Left cardiac atrium (tissue), 4 donors: ENCODE measurements at places on chromosomes 16 and 17.

DNA sequence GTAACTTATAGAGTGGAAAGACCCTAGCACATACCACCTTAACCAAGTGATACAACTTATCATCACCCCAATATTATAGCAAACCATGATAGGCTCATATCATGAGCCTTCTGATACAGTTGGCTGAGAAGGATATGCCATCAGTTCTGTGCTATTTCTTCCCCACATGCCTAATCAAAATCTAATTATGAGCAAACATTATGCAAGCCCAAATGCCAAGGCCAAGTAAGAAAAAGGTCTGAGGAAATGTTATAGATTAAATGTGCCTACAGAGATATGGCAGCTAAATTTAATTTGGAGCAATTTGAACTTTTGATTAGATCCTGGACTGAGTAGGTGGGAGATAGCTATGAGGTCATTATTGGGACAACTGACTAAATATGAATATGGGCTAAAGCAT is 225.9 kb upstream of the PMFBP1 start:
- no peak for DNase-seq

- peak; percentile 45 for DNase-seq
These were observed 30.9 kb downstream of the SOCS1 start for GRCh38 chr16:11224894-11225676.

GRCh38 chr17:28997806-28998205 is 8.0 kb downstream of the SEZ6 start:
- no peak for DNase-seq

DNA sequence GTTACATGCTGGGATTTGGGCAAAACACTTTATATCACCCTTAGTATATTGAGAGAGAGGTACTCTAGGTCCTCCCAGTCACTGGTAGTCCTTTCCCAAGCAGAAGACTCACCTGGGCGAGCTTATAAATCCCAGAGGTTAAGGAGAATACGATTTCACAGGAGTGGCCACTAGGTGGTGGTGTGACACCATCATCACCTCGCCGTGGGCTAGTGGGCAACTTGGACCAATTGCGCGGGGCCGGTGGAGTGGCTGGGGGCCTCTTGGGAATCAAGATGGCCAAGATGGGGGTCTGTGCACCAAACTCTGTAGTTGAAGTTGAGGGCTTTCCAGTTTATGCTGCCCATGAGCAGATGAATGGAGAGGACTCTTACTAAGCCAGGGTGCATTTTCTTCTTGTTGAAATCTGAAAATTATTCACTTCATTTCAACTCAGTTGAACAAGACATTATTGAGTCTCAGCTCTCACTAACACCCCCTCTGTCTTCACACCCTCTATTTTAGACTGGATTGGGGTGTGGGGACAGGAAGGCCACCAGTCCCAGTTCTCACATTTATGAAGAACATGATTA is 38.2 kb upstream of the PIRT start:
- DNase-seq: peak; percentile 35

GRCh38 chr16:23408242-23408822 is 44.7 kb downstream of the COG7 start:
- DNase-seq: no peak

DNA sequence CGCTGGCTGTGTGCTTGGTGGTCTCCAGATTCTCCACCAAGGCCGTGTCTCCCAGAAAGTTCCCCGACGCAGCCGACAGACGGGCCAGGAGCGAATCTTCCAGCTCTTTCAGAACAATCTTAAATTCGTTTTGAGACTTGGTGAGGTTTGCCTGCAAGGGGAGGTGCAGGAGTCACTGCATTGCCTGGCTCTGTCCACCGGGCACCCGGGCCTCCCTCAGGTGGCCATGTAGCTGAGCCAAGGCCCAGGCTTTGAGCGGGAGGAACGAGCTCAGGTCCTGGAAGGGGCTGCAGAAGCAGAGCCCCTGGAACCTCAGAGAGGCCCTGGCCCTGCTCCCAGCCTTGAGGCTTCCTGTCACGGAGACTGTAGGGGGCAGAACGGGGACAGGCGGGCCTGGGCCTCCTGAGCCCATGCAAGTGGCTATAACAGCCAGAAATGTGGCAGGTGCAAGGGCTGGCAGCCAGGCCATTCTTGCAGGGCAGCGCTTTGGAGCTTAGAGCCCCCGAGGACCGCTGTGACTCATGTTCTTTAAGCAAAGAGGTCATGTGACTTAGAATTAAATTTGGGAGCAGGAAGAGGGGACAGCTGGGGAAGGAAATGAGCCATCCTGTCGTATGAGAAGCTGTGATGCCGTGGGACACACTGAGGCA is 72.4 kb downstream of the PGS1 start:
- no peak for DNase-seq

DNA sequence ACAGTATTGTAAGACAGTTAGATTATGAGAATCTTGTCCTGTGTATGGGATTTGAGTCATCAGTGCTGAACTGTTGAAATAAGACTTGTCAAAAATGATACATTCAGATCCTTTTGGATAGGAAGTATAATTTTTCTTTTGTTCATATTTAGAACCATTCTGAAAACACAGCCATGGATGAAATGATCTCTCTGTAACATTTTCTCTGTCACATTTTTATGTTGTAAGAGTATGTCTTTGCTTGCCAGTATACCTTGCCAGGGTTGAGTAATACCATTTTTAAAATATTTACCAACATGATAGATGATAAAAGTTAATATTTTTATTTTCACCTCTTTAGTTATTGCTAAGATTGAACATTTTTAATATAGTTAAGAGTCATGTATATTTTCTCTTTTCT is 45.0 kb downstream of the NSRP1 start:
- no peak for DNase-seq

DNA sequence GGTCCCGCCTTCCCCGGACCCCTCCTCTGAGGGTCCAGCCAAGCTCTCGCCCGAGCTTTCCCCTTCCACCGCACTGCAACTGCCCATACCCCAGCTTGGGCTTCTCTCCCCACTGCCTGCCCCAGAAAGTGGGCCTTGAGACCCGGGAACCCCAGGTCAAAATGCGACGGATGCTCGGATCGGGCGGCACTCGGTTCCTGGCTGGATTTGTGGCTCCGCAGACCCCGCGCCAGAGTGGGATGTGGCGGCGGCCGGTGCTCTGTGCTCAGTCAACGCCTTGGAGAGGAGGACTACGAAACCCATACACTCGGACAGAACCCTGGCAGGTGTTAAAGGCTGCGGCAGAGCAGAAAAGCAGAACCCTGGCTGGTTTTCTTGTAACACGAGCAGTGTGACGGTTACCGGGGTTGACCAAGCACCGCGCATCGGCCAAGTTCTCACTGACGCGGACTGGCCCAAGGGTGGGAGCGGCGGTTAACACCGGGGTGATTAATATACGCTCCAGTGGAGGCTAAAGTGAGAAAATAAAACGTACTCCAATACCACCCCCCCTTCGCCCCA is 885 bp upstream of the SLFN13 start:
- peak; percentile 45 for DNase-seq

GRCh38 chr17:76027159-76027839 is at the start of gene EVPL:
EVPL (minus strand) TSS chr17:76027306; CDS start chr17:76027198, 108 bp downstream.
- no peak for DNase-seq

GRCh38 chr17:2947588-2947950 is 115.8 kb downstream of the OR1D5 start:
- no peak for DNase-seq

DNA sequence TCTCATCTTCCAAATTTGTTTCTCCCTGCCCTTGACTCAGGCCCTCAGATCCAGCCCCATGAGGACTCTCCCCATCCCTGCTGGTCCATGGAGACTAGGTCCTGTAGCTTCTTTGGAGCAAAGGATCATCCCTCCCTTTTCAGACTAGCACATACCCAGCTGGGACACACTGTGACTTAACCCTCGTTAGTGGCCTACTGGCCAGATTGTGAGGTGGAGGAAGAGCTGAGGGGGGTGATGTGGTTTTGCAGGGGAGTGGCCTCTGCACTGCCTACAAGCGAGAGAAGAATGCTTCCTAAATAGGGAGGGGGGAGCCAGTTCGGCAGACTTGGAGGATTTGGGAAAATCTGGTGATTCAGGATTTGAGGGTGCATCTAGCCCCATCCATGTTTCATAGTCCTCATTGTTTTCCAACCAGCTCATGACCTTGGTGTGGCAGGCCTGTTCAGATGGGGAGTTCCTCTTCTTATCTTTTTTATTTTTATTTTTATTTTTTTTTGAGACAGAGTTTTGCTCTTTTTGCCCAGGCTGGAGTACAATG is 47.8 kb upstream of the SLC47A1 start:
- no peak for DNase-seq

DNA sequence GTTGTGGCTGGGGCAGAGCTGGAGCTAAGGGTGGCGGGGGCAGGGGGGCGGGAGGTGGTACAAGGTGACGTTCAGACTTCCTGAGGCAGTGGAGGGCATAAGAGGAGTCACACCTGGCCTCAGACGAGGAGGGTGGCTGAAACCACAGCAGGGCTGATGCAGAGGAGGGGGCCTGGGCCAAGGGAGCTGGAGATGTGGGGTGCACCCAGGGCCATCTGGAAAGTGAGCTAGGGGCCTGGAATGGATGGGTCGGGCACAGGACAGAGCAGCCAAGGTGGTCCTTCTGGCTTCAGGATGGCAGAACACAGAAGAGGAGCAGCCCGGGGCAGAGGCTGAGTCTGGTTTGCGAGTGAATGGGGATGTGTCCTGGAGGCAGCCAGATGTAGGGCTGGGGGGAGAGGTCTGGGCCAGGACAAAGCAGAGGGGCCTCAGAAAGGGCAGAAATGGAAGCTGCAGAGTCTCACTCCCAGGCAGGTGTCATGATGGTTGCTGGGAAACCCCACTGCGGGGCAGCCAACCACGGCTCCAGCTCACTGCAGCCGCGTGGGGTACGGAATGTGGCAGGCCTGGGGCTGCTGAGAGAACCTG is 57.6 kb downstream of the PRMT7 start:
- no peak for DNase-seq

DNA sequence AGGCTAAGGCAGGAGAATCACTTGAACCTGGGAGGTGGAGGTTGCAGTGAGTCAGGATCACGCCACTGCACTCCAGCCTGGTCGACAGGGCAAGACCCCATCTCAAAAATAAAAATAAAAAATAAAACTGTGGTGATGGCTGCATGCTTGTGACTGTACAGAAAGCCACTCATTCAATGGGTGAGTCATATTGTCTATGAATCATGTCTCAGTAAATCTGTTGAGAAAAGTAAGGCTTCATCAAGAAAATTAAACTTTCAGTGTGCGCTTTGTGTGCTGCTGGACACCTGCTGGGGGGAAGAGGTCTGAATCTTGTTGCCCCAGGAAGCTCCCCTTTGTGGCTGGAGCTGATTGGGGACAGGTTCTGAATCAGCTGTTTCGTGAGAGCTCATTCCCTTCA is 11.3 kb downstream of the NUBP1 start:
- DNase-seq: no peak

DNA sequence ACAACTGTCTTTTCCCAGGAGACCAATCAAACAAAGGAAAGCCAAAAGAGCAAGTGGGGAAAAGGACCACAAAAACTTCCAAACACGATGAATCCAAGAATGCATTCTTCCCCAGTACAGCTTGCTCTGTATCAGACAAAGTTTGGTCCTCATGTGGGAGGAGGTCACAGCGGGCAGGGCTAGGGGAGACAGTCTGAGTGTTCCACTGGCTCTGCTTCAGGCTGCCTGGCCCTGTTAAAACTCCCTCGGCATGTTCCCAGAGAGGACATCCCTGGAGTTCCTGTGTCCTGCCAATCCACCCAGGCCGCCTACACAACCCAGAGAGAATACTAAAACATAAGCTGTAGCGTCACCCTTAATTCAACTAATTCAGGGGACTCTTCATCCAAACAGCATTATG is 415.1 kb upstream of the DYNLRB2 start:
- peak; percentile 24 for DNase-seq

GRCh38 chr16:56225017-56225742 is 33.9 kb downstream of the GNAO1 start:
- DNase-seq: no peak

DNA sequence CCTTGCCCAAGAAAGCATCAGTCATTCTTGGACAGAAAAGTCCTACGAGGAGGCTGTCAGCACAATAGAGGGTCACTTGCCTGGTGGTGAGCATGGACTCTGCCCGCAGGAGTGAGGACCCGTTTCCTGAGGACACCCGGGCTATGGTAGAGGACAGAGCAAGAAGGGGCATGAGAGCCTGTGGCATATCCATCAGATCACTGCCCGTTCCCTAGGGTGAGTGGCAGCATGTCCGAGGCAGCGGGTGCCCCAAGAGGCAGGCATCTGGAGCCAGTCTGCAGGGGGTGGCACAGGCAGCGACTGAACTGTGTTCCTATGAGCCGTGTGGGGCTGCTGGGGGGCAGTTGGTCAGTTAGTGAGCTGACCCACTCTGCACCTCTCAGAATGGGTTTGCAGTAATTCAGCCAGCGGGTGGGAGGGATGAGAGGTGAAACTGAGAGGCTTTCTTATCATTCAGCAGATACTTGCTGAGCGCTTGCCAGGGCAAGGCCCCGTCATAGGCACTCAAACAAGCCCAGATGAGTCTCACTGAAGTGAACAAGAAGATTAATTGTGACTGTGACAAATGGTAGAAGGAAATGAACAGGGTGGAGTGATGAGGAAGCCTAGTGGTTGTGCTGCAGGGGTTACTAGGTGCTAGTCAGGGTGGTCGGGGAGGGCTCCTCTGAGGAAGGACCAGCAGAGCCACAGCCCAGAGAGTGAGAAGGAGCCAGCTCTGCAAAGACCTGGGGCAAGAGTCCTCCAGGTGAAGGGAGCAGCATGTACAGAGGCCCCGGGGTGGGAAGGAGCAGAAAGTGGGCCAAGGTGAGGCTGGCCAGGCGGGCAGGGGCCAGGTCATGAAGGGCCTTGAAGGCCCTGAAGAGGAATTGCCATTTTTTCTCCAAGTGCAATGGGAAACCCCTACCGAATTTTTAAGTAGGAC is 87.9 kb downstream of the CLEC16A start:
- no peak for DNase-seq

DNA sequence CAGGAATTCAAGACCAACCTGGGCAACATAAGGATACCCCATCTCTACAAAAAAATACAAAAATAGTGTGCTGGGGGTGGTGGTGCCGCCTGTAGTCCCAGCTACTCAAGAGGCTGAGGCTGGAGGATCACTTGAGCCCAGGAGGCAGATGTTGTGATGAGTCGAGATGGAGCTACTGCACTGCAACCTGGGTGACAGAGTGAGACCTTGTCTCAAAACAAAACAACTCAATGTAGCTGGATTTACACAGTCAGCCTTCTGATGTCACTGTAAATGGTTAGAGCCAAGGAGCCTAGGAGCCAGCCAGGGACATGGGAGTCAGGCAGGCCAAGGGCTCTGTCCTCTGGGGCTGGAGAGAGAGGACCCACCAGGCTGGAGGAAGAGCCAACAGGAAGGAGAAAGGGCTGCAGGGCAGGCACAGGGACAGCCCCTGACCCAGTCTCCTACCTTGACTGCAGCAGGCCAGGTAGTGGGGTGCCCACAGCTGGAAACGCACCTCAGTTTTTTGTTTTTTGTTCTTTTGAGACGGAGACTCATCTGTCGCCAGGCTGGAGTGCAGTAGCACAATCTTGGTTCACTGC is 8.4 kb downstream of the CDIPT start:
- DNase-seq: no peak
